ENCODE measurements at places on chromosomes 4 and X.

- DNase-seq: no peak
These were observed 3.5 kb upstream of the TIMP1 start for GRCh38 chrX:47578692-47579091.

DNA sequence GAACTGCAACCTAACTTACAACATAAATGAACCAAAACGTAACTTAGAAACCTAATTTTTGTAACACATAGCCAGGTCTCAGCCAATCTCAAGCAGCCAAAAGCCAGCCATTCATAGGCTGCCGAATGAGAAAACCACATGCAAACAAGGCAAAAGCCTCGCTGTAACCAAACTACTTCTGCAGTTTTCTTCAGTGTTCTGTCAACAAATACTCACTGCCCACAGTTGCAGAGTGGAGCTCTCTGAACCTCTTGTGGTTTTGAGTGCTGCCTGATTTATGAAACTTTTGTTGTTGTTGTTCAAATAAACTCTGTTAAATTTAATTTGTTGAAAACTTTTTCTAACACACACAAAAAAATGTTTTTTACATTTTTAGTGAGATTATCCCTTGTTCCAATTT lies 251.2 kb downstream of the PAPSS1 start:
- DNase-seq: no peak

GRCh38 chr4:173626277-173626676 lies 96.2 kb upstream of the HAND2 start:
- no peak for DNase-seq

DNA sequence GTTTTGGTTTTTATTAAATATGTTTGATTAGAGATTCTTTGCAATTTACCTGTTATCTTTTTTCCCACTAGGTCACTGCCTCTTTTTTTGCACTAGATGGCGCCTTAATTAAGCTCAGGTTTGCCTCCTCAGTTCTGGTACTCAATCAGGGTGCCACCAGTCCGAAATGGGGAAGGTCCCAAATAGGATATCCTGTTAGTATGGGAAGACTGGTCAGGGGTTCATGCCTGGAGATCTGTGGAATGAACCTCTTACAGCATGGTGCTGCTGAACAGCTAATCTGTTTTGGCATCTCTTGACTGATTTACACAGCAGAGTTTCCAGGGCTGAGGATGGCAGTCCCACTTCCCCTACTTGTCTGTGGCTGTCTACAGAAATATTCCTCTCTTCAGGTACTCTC lies 24.2 kb upstream of the VSIG1 start:
- no peak for DNase-seq

DNA sequence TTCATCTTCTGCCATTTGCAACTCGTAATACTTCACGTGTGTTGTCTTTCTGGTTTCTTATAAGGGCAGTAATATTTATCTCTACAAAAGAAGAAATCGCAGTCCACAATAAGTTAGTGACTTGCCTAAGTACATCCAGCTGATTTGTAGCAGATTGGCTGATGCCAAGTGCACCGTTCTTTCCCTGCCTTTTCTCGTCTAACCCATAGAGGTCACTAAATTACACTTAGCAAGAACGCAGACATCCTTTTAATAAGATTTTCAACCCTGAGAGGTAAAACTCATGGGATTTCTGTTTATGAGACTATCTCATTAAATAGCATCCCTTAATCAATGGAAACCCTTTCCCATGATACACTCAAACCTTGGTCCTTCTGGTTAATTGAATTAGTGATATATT lies 408.6 kb upstream of the ACTRT1 start:
- no peak for DNase-seq

GRCh38 chr4:98711526-98711925 lies 53.1 kb upstream of the TSPAN5 start:
- no peak for DNase-seq

- DNase-seq: no peak
These were observed 63.2 kb upstream of the FAM47B start for GRCh38 chrX:34879346-34879745.

DNA sequence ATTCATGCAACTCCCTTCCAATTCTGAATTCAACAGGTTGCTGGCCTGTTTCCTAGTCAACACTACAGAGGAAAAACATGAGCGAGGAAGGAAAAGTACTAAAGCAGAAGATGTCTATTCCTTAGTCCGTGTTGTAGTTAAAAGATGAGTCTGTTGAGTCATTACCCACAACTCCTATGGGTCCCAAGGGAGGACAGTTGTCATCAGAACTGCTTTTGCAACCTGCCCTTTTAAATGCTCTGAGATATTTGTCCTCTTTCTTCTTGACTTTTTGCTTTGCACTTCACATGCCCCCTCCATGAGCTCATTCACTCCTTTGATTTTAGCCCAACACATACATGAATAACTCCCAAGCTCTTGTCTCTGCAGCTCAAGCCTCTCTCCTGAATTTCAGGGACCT lies 119.2 kb downstream of the CORIN start:
- no peak for DNase-seq

DNA sequence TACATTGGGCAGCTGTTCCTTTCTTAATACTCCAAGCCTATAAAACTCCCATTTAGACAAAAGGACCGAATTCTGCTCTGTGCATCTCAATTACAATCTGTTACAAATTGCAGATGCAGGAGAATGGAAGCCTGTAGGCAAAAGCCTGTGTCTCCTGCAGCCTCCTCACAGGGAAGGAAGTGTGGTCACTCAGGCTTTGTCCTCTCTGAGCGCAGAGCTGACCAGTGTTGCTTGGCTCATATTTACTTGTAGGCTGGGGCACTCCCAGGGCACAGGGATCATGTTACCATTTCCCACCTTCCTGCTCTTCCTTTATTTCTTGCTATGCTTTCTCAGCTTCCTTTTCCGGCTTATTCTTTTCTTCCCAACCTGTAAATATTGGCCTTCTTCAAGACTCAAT lies 15.7 kb downstream of the SUPT20HL2 start:
- no peak for DNase-seq

DNA sequence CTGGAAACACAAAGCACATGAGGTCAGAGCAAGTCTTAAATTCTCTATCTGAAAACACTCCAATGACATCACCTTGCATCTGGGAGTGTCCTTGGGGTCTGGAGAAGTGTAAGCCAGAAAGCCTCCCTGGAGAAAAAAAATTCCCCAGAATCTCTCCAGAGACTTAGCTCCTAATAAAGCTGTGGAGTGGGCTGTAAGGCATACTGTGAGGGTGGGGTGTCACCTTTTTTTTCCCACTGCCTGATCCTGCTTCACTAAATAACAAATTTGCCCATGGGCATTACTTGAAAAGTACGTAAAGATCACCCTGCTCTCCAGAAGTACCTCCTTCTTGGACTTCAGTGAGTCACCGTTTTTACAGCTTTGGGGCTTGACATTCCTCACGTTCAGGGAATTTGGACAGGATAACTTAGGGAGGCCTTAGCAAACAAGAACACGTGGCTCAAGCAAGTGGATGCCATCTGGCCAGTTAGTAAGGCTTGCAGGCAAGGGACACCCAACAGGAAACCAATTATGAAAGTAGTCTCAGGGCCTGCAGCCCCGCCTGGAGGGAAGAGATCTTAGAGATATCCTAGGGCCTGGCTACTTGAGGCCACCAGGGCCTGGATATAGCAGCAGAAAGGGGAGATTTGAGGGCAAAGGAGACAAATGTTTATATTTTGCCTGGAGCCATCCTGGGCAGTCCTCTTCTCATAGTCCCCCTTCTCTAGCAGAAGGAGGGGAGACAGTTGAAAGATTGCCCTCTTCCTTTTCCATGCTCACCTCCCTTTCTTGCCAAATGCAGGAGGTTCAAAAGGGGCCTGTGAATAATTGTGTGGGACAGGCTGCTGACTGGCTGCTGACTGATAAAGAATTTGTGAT lies 60.1 kb upstream of the PLAC1 start:
- DNase-seq: no peak

GRCh38 chr4:161680146-161680545 lies 483.7 kb downstream of the FSTL5 start:
- DNase-seq: no peak

DNA sequence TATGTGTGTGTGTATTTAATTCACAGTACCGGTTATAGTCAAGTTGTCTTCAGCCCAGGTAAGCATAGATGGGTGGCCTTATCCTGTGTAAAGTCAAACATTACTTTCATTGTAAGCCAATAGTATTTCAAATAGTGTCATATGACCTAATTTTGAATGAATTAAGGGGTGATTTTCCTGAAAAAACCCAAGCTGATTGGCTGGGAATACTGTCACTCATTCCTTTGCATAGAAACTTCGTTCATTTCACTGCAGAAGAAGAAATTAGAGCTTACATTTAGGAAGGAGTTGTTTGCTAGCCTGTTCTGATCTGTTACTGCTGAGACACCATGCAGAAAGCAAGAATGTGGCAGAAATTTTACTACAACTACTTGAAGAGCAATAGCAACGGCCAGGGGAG lies 45.4 kb downstream of the SMARCAD1 start:
- DNase-seq: no peak

DNA sequence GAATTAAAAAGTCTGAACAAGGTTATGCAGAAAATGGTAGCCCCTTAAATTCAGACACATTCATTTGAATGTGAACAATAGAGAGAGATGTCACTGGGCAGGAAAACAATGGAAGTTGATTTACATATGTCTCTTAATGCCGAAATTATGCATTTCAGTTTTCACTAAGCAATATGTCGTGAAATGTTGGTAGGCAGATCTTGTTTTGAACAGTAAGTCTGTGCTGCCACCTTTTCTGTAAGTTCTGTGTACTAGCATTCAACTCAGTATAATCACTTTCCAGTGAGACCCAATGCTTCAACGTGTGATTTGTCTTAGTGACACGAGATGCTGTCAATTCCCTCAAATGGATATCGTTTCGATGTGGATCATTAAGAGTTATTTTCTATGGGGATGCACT lies 222.7 kb upstream of the VCX3A start:
- no peak for DNase-seq

DNA sequence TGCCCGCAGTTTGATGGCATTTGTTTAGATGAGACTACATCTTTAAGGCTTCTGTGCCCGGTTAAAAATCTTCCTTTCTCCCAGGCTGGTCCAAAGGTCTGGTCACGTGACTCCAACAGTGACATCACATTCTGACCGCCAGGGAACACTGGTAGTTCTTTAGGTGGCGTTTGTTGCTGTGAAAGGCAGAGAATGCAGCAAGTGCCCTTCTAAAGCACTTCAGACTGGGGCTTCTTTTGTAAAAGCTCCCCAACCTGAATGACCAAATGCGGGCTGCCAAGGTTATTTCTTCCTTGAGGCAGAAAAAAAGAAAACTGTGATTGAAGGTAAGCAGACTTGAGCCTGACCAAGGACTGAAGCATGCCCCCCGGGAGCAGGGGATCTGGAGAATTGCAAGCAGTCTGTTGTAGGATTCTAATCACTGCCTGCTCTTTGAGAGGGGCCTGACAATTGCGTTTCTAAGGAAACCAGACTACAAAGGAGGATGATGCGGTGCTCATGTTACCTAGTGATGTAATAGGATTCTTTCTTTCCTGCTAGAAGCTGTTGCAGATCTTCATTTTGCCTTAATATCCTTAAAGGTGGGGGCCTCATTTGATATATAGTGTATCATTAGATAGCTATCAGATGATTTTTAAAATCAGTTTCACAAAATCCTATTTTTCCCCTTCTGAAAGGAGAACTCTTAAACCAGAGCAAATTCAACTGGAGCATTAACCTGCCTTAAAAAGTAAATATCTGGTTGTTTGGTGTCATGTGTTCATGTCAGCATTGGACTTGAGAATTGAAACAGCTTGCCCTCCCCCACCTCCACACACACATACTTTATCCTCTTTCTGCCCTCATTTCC lies 133.1 kb downstream of the AKAP4 start:
- DNase-seq: no peak

- DNase-seq: no peak
These were observed 21.1 kb upstream of the UVSSA start for GRCh38 chr4:1325681-1326635.

GRCh38 chrX:50698944-50699343 lies 115.0 kb downstream of the SHROOM4 start:
- no peak for DNase-seq

DNA sequence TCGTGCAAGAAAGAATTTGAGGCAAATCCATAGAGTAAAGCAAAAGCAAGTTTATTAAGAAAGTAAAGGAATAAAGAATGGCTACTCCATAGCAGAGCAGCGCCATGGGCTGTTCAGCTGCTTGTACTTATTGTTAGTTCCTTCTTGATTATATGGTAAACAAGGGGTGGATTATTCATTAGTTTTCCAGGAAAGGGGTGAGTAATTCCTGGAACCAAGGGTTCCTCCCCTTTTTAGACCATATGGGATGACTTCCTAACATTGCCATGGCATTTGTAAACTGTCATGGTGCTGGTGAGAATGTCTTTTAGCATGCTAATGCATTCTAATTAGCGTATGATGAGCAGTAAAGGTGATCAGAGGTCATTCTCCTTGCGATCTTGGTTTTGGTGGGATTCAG lies 23.5 kb upstream of the CEP135 start:
- no peak for DNase-seq

DNA sequence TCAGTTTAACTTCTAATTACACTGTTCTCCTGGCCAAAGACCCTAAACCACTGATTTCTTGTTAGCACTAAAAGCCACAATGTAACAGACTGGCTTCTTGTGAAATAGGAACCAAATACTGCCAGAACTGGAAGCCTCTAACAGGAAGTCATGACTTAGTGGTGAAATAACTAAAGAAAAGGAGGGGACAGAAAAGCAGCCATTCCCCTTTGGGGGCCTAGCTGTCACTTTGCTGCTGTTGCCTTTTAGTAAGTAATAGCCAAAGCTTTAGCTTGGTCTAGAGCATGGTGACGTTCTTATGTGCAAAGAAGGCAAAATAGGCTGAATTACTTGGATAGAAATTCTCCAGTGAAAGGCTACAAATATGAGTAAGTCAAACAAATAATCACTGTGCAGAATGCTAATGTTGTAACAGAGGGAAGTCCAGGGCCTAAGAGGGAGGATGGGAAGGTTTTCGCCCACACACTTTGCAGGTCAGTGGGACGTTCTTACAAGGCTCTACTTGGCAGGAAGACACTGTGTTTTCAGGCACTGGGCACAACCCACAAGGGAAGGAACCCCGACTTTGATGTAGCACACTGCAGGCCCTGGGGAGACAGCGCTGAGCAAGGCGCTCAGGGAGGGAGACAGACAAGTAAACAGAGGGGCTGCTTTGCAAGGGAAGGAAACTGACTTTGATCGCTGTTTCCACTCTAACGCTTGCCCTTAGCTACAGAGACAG lies 16.7 kb downstream of the GAB3 start:
- no peak for DNase-seq

- DNase-seq: no peak
These were observed 15.6 kb upstream of the DCHS2 start for GRCh38 chr4:154507156-154507555.

- DNase-seq: no peak
These were observed 48.1 kb downstream of the LUZP4 start for GRCh38 chrX:115337491-115338144.

GRCh38 chr4:18813055-18813454 lies 791.5 kb upstream of the LCORL start:
- DNase-seq: no peak

GRCh38 chr4:183035726-183036415 lies 63.2 kb upstream of the WWC2 start:
- no peak for DNase-seq

GRCh38 chr4:8508740-8509139 lies 68.2 kb downstream of the TRMT44 start:
- DNase-seq: no peak

GRCh38 chrX:22155126-22155525 lies 117.6 kb upstream of the CBLL2 start:
- no peak for DNase-seq

All from D721Med (cell line).